Stimulated activated CD8-positive, alpha-beta memory T cell treated with anti-CD3 and anti-CD28 coated beads, Interleukin-4, amount 100 ng/mL, for 48 hours (primary cell): ENCODE measurements at places on chromosomes 2 and 18.

DNA sequence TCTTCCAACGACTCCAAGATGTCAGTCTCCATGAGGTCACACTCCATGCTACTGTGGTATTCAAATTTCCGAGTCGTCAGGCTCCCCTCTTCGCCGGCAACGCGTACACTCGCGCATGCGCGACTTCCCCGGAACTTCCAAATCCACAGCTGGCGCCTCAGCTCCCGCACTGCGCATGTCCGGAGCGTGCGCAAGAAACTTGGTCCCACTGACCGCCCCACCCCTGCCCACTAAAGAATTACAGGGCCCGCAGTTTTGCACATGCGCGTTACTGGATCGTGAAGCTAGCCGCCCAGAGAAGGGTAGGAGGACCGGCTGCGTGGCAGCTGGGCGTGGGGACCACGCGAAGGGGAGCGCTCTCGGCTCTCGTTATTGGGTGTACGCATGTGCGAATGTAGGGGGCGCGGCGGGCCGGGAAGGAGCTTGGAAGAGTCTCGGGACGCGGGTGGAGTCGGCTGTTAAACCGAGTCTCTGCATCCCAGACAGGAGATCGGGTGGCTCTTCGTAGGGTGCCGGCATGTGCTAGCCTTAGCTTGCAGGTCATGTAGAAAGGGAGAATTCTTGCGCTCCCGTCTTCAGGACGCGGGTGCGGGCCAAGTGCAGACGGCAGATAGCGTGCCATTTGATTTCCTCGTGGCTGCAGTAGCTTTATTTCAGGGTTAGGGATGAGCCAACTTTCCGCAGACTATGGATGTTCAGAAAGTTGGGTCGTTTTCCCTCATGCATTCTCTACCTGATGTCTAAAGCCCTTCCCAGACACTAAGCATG lies at the start of gene FAM98A:
TSS of gene FAM98A (minus strand) at position 125 of the 768 bp plus-strand sequence. CDS start at position 47, 78 bp downstream.
- peak; percentile 99 for DNase-seq

DNA sequence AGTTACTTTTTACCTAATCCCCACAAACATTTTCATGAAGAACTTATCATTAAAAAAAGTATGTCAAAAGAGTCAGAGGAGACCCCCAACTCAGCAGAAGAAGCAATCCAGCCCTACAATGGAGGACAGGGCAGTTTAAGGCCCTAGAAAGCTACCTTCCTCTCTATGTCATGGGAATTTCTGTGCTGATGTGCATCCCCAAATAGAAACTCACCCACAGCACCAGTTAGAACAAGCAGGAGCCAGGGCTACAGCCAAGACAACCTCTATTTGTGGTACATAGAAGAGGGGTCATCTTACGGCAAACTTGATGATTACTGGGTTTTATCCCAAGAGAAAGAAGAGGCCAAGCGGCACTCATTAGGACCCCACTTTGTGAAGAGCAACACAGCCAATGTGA lies 160.9 kb upstream of the CCDC150 start:
- DNase-seq = no peak

- no peak for DNase-seq
Observed at GRCh38 chr2:25960920-25961319, 21.4 kb downstream of the KIF3C start.

DNA sequence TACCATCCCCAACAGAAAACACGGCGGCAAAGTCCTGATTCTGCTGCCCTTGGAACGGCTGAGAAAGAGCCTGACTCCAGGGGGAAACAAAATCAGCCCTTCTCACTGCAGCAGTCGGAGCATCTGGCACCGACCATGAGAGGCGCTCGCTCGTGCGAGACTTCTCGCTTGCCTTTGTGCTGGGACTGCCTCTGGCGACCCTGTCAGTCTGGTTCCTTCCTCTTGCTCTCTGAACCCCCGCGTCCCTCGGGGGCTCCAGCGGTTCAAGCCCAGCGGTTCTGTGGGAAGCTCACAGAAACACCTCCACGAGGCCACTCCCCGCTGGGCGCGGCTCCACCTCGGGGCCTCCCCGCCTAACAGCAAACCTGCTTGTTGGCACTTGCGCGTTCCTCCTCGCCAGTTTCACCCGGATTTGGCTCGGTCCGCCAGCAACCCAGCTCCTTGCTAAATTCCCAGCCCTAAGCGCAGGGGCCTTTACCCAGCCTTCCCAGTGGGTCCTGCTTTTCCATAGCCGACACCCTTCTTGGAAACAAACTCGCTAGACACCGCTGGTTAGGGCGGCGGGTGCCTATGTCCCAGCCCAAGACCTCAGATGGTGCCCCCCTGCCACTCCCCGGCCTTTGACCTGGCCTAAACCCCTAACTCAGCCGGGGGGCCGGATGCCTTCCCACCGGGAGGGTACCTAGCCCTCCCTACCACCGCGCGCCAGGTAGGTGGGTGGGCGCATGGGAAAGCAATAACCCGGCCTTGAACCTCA lies 2.2 kb downstream of the RND3 start:
- peak; percentile 25 for DNase-seq

GRCh38 chr2:101638817-101639605 lies 58.5 kb upstream of the MAP4K4 start:
- no peak for DNase-seq

GRCh38 chr18:8780227-8780626 lies 74.9 kb downstream of the MTCL1 start:
- DNase-seq = no peak
